AG08395 (cell line): ENCODE measurements at places on chromosomes 4 and X.
A peak's percentile ranks its signal among the peaks of the same experiment; 100 is the strongest.

DNA sequence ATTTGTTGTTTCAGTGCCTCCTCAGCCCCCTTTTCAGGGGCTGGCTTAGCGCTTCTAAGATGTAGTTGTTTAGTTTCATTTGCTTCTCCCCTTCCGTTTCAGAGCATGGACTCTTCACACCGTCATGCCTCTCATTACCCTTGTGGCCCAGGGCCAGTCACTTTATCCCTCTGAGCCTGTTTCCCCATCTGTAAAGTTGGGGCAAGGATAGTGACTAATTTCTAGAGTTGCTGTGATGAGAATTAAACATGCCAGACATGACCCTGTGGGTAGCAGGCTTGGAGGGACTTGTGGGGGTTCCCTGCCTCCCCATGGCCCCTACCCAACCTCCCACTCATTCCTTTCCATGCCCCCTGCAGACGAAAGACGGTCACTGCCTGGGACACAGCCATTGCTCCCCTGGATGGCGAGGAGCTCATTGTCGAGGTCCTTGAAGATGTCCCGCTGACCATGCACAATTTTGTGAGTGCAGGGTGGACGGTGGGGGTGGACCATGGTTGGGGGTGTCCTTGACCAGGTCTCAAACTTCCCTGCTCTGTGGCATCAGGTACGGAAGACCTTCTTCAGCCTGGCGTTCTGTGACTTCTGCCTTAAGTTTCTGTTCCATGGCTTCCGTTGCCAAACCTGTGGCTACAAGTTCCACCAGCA lies 3.6 kb downstream of the ARAF start:
- DNase-seq, result no peak

- DNase-seq, result no peak
These were observed 72.4 kb upstream of the ZCCHC13 start for GRCh38 chrX:74231625-74232024.

- peak; percentile 46 for DNase-seq
These were observed 571 bp downstream of the CCNI start for GRCh38 chr4:77074981-77075855.

- DNase-seq, result peak; percentile 51
These were observed 29.3 kb downstream of the AFAP1 start for GRCh38 chr4:7910263-7910896.

DNA sequence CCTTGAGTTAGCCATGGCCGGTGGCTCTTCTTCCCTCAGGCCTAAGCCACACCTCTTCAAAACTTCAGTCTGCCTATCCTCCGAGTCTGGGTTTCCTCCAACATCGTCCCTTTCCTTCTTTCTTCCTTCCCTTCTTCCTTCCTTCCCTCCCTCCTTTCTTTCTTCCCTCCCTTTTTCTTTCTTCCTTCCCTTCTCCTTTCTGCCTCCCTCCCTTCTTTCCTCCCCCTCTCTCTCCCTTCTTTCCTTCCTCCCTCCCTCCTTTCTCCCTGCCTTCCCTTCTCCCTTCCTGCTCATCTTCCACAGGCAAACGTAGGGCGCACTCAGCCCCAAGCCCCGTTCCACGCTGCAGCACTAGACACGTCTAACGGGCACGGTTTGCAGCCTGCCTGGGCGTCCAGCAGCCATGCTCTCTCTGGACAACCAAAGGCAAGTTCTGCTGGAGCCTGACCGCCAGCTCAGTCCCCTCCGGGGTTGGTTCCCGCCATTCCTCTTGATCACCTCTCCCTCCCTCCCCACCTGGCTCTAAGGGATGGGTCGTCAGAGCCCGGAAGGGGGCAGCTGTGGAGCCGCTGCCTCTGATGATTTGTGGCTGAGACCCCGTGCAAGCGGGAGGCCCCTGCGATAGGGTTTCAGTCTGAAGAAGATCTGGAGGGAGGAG lies 34.1 kb upstream of the CLDN24 start:
- DNase-seq, result no peak

- no peak for DNase-seq
These were observed 152.3 kb downstream of the PPARGC1A start for GRCh38 chr4:23737571-23737970.

GRCh38 chr4:155706147-155706546 lies 39.5 kb downstream of the GUCY1A1 start:
- DNase-seq, result no peak

- DNase-seq, result no peak
These were observed 449.6 kb downstream of the GLUD2 start for GRCh38 chrX:121496966-121497365.

DNA sequence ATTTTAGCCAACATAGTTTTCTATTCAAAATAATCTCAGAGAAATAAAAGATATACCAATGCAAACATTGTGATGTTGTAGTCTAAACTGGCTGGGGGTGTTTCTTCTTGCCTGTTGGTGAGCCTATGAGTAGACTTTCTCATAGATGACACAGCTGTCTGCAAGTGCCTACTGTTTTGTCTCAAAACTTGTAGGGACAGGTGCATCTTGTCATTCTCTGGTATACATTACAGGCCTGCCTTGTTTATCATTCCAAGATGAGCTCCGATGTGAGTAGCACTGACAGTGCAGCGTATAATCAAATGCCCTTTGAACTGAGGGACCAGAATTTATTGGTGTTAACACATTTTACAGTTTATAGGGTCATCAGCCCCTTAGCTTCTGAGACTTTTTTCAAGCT lies 353.8 kb downstream of the PRDM5 start:
- DNase-seq, result no peak

DNA sequence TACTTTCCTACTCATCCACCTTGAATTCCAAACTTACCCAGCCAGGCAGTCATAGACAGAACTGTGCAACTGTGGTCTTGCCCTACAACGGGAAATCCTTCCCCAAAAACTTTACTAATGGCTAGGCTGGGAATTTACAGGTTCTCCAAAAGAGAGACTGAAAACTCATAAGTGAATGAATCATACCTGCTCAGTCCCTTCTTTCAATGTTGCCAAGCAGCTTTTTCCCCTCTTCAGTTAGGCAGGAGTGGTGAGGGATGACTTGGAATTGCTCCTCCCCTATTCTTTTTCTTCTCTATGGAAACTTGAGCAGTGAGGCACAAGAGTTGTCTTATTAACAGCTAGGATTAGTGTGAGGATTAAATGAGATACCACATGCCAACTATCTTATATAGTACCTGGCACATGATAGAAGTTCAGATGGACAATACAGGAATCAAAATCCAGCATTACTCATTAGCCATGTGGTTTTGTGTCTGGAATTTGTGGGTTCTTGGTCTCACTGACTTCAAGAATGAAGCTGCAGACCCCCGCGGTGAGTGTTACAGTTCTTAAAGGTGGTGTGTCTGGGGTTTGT lies 105.9 kb downstream of the TEX13A start:
- DNase-seq, result no peak

GRCh38 chr4:73718375-73719373 lies 21.7 kb upstream of the CXCL8 start:
- DNase-seq, result peak; percentile 41

GRCh38 chr4:148071009-148071408 lies 339.1 kb downstream of the ARHGAP10 start:
- DNase-seq, result no peak

DNA sequence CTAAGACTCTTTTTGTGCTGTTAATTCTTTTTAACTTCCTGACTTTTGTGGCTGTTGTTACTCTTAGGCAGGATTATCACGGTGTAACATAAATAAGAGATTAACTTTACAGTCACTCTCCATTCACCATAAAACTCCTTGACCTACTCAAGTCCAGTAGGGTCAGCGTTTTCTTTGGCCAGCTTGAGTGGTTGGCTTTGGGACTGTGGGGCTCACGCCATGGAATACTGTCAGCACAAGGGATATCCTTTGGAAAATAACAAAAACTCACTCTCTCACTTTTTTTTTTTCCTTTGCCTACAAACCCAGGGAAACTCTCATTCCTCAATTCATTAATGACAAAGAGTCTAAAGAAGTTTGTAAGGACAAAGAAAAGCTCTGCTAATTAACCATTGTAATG lies 89.4 kb upstream of the TLL1 start:
- DNase-seq, result no peak

- no peak for DNase-seq
These were observed 137.0 kb upstream of the INPP4B start for GRCh38 chr4:142983065-142983464.

- no peak for DNase-seq
These were observed 31.4 kb downstream of the VSIG4 start for GRCh38 chrX:66008328-66008970.

DNA sequence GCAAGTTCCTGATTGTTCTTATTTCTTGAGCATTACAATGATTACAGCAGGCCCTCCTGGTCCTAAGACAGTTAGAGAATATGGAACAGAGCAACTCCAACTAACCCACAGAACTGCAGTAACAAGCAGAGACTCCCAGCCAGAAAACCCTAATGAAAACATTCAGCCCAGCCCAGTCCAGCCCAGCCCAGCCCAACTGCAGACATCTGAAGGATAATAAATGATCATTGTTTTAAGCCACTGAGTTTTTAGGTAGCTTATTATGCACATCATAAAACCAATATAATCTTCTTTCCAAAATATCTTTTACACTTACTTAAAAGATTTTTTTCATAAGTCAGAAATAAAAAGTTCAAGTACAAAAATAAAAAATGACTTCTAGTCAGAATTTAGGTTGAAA lies 51.3 kb downstream of the SPOCK3 start:
- no peak for DNase-seq

GRCh38 chr4:187176261-187176910 lies 452.7 kb upstream of the FAT1 start:
- DNase-seq, result no peak

- no peak for DNase-seq
These were observed 86.5 kb upstream of the OTUD4 start for GRCh38 chr4:145266881-145267280.

DNA sequence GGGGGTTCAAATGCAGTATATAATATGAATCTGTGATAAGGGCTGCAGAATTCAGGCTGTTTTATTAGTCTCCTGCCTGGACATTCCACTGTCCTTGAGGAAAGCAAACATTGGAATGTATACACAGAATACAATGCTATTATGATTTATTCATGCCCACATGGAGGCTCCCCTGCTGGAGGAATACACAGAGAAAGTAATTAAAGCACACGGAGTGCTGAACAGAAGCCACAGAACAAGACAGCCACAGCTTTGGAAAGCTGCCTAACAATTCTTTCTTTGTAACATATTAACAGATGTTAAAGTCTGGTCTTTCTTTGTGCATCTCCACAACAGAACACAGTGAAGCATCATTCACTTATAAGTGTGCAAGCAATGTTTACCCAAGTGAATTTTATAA lies 155.8 kb downstream of the ARAP2 start:
- DNase-seq, result no peak

GRCh38 chr4:175614890-175615289 lies 197.2 kb downstream of the GPM6A start:
- no peak for DNase-seq

DNA sequence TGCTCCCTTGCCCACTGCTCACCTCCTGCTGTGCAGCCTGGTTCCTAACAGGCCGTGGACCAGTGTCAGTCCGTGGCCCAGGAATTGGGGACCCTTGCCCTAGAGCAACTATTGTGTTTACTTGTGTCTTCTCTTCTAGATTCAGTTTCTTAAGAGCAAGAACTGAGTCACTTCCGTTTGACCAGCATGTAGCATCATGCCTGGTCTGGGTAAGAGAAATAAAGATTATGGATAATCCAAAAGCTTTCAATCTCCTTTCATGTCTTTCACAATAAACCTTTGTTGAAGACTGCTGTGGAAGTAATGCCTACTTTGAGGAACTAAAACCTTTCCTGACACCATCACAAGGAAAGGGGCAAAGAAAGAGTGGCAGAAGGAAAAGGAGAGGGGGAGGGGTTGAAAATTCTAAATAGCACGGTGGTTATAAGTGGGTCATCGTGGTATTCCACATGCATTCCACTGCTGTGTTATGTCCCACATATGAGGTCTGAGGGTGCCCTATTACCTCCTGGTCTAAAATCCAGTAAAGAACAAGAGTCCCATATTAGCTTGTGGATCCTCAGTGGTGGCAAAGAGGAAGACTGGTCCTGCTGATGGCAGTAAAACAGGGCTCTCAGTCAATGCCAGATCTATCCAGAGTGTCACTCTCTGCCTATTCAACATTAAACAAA lies 133.4 kb downstream of the RASL11B start:
- DNase-seq, result no peak

- no peak for DNase-seq
These were observed 111.2 kb downstream of the COL25A1 start for GRCh38 chr4:109191216-109191615.

- DNase-seq, result no peak
These were observed 16.4 kb upstream of the PGRMC2 start for GRCh38 chr4:128303986-128304385.

GRCh38 chrX:137568741-137569469 lies 3.0 kb downstream of the ZIC3 start:
- DNase-seq, result no peak

DNA sequence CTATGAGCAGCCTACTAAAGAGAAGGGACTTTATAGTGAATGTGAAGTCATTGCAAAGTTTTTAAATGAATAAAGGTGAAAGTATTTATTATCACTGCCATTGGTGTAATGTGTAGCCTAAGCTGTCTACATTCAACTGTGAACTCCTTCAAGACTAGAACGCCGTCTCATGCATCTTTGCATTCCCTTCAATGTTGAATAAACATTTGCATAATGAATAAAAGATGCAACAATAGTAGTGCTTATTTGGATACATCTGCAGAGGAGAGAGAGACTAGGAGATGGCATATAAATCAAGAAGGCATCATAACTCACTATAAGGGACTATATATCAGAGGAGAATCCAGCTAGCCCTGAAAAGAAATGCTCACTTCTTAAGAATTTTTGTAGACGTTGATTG lies 1623.8 kb upstream of the TENM3 start:
- no peak for DNase-seq

- no peak for DNase-seq
These were observed 2.2 kb downstream of the PDE6B start for GRCh38 chr4:627347-628125.

DNA sequence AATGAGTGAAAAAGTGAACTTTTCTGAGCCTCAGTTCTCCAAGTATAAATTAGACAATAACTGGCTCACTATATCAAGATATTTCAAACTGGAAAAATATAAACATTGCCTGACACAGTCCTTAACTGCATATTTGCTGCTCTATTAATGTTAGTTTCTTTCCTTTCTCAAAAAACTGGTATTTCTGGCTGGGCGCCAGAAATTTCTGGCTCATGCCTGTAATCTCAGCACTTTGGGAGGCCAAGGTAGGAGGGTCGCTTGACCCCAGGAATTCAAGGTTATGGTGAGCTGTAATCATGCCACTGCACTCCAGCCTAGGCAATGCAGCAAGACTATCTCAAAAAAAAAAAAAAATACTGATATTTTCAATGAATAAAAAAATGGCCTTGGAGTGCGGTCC lies 227.0 kb downstream of the MAGEB17 start:
- no peak for DNase-seq

DNA sequence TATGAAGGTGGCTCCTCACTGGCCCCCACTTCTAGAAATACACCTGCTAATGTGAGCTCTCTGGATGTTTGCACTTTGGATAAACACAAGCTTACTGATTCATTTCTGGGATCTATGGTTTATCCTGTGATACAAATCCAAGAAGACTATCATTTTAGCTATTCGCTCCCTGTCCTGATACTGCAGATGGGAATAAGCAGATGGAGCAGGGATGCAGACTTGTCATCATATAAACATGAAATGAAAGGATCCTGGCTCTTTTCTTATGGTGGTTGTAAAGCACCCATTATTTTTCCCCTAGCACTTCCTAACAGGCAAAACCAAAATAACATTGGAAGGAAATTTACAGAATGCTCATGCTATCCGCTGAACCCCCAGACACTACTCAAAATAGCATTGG lies 162.9 kb upstream of the NOCT start:
- no peak for DNase-seq
